ENCODE measurements at places on chromosomes 12 and 14. TPM values are rescaled to one million over a fixed set of nuclear protein-coding genes. Genes with fewer than 3 reads are reported as not detected.

The OTOGL gene
- total RNA-seq, result not detected

DNA sequence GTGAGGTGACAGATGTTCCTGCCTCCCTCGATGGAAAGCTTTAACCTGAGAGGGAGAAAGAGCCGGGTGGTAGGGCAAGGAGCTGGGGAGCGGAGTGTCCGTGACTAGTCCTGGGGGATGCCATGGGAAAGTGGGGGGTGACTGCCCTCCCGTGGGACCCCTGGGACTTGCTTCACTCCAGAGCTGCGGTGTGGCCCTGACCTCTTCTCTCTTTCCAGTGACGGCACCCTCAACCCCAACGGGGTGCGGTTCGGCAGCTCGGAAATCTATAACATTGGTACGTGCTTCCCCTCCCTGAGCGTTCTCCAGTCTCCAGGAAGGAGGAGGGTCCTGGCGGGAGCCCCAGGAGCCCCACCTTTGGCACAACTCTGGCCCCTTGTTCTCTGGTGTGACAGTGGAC, 69.3 kb downstream of the AACS start:
- no peak overlapping the region for H3K4me3 ChIP-seq
- no peak overlapping the region for H3K27ac ChIP-seq
- peaks cover 6% of the 10 kb centered on the region for H3K36me3 ChIP-seq
- no peaks in the 10 kb centered on the region for H3K27me3 ChIP-seq
- no peaks in the 10 kb centered on the region for H3K4me1 ChIP-seq

The PPP1R36 gene
- not detected for total RNA-seq

GRCh38 chr14:73244541-73245290, 7.4 kb downstream of the PAPLN start:
- peaks cover 43% of the 10 kb centered on the region for H3K27me3 ChIP-seq
- peak overlapping the region; percentile 40 for H3K4me3 ChIP-seq
- H3K27ac ChIP-seq, result no peak overlapping the region
- no peak for DNase-seq
- H3K4me1 ChIP-seq, result peaks cover 21% of the 10 kb centered on the region
- H3K36me3 ChIP-seq, result no peaks in the 10 kb centered on the region

GRCh38 chr14:96660667-96661066, 136.5 kb upstream of the VRK1 start:
- no peak overlapping the region for H3K4me3 ChIP-seq
- H3K27me3 ChIP-seq, result peaks cover 33% of the 10 kb centered on the region
- DNase-seq, result no peak
- H3K27ac ChIP-seq, result no peak overlapping the region
- no peaks in the 10 kb centered on the region for H3K4me1 ChIP-seq
- no peaks in the 10 kb centered on the region for H3K36me3 ChIP-seq

The NFYB gene
- 26.7 TPM for total RNA-seq

The COA8 gene
- 45.6 TPM for total RNA-seq
